Mammary microvascular endothelial cell (primary cell): ENCODE measurements at places on chromosomes 5 and 9. TPM values are rescaled to one million over a fixed set of nuclear protein-coding genes. Genes with fewer than 3 reads are reported as not detected.

The PROB1 gene
- 2.5 and 3.6 TPM in 2 replicates for total RNA-seq

The ECPAS gene
- total RNA-seq = 44.7 and 59.1 TPM in 2 replicates

The RASGEF1C gene
- total RNA-seq = not detected in 2 replicates

The NFIL3 gene
- 5.3 and 7.0 TPM in 2 replicates for total RNA-seq

The SOHLH1 gene
- total RNA-seq = 0.34 TPM in 1 of 2 replicates, not detected in the other

The NAIP gene
- total RNA-seq = 0.05 and 0.13 TPM in 2 replicates

The PLK2 gene
- 247 and 302 TPM in 2 replicates for total RNA-seq

The PCDHB14 gene
- 0.20 and 0.30 TPM in 2 replicates for total RNA-seq

The LCN1 gene
- not detected in 2 replicates for total RNA-seq

The SMIM33 gene
- not detected in 2 replicates for total RNA-seq

The CLPTM1L gene
- 131 and 144 TPM in 2 replicates for total RNA-seq

The ZNF483 gene
- 0.47 and 0.69 TPM in 2 replicates for total RNA-seq

The TXNDC8 gene
- total RNA-seq = not detected in 2 replicates

The SLC36A3 gene
- not detected in 2 replicates for total RNA-seq

The UBAP1 gene
- 26.1 and 28.5 TPM in 2 replicates for total RNA-seq

The GCNT1 gene
- 1.5 and 3.7 TPM in 2 replicates for total RNA-seq

The PCDHGA2 gene
- 0.73 and 0.79 TPM in 2 replicates for total RNA-seq

The TIMD4 gene
- not detected in 2 replicates for total RNA-seq

The DND1 gene
- 0.10 and 0.80 TPM in 2 replicates for total RNA-seq

The LCN10 gene
- total RNA-seq = 0.44 TPM in 1 of 2 replicates, not detected in the other

The PCDHB8 gene
- 0.25 TPM in 1 of 2 replicates, not detected in the other for total RNA-seq

The MLANA gene
- not detected in 2 replicates for total RNA-seq

The CFAP90 gene
- total RNA-seq = not detected in 2 replicates

The SH3RF2 gene
- 0.59 and 1.1 TPM in 2 replicates for total RNA-seq

The LCN12 gene
- not detected in 2 replicates for total RNA-seq

The ENHO gene
- not detected in 2 replicates for total RNA-seq

The SHOC1 gene
- not detected in 2 replicates for total RNA-seq

The AFAP1L1 gene
- total RNA-seq = 69.0 and 72.3 TPM in 2 replicates

The FBN2 gene
- 1.4 and 1.7 TPM in 2 replicates for total RNA-seq

The CHD1 gene
- total RNA-seq = 21.4 and 28.2 TPM in 2 replicates

The ASS1 gene
- 1.7 and 1.8 TPM in 2 replicates for total RNA-seq

The MEGF9 gene
- total RNA-seq = 5.8 and 7.0 TPM in 2 replicates

The GNG10 gene
- total RNA-seq = 101 and 106 TPM in 2 replicates

The GAS1 gene
- total RNA-seq = under 0.01 and 0.25 TPM in 2 replicates

The CFAP77 gene
- total RNA-seq = not detected in 2 replicates

The IL3 gene
- total RNA-seq = not detected in 2 replicates

The RBM27 gene
- 11.6 and 14.3 TPM in 2 replicates for total RNA-seq

The CCDC180 gene
- 0.64 and 1.4 TPM in 2 replicates for total RNA-seq

The CACNA1B gene
- total RNA-seq = under 0.01 TPM in 1 of 2 replicates, not detected in the other

The LHX6 gene
- total RNA-seq = 16.9 and 17.3 TPM in 2 replicates
